Activated T-helper 1 cell treated with anti-CD3 and anti-CD28 coated beads, Interleukin-2, amount 50 U/mL, for 16 hours (primary cell): ENCODE measurements at places on chromosomes 11 and 22.

DNA sequence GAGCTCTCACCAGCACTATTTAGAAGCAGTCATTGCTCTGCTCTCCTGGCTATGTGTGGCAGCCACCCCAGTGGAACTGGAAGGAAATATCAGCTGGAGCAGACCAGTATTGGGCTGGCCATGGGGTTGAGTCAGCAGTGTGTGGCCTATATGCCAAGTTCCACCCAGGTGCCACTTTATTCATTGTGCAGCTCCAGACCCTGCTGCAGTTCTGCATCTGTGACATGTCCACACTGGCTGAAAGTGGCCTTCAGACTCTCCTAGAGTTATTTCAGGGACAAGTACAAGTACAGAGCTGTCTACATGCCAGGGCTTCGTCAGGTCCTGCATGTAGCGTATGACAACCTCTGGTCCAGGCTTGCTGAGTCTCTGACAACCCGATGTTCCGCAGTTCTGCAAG lies 55.2 kb downstream of the CABIN1 start:
- DNase-seq: no peak

DNA sequence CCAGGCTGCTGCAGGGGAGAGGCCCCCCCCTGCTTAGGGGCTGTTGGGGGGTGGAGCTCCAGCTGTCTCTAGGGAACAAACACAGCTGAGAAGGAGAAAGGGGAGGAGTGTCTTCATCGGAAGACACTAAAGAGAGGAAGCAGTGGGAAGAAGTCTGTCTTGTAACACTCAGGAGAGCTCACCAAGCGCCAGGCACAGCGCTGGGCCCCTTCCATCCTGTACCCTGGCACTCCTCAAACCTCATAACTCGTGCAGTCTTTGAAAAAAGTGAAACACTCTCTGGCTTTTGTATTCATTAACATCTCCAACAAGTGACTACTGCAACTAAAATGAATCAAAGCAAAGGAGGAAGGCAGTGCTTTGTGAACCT lies 67.4 kb upstream of the PRDM11 start:
- DNase-seq: no peak

- peak; percentile 24 for DNase-seq
Measured at GRCh38 chr22:41619979-41620588, 759 bp downstream of the DESI1 start.

GRCh38 chr11:31340903-31341572 lies 28.5 kb downstream of the DCDC1 start:
- no peak for DNase-seq

DNA sequence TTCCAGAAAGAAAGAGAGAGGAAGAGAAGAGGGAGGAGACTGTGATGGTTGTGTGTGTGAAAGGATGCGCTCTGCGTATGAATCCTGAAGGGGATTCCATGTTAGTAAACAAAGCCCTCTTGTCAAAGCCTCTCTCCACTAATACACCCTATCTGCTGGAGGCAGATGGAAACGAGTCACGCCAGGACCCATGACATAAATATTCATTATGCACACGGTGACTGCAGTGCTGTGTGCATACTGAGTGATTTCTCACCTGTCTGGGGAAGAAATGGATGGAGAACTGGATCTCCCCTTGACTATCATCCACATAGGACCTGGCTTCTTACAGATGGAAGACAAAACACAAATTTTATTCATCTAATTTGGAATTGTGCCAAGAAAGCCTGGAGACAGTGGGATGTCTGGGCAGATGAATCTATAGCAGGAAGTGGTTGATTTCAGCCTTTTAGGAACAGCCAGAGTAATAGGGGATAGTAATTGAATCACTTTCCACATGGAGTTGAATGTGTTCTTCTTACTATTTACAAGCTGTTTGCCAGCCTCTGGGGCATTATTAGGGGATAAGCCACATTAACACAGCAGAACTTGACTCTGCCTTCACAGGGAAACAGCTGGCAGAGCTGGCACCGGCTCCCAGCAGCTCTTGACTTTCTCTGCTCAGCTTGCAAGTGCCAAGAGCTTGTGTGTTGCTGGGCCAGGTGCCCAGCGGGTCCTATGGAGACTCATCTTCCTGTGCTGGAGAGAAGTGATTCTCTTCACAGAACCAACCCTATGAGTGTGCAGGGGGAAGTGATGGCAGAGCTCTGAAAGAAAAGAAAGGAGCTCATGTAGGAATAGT lies 9.0 kb downstream of the MTNR1B start:
- DNase-seq: no peak

- DNase-seq: no peak
Measured at GRCh38 chr11:10192036-10192435, 102.0 kb downstream of the SBF2 start.

- DNase-seq: no peak
Measured at GRCh38 chr22:23575601-23576000, 4.5 kb downstream of the IGLL1 start.

GRCh38 chr11:79201677-79202347 lies 239.0 kb downstream of the TENM4 start:
- DNase-seq: no peak
